ENCODE measurements at places on chromosomes 6 and 20. TPM values are rescaled to one million over a fixed set of nuclear protein-coding genes. Genes with fewer than 3 reads are reported as not detected.

The FAM209B gene
- total RNA-seq = not detected

The ARMH2 gene
- not detected for total RNA-seq

The SOX4 gene
- 18.6 TPM for total RNA-seq

The RNF182 gene
- 0.30 TPM for total RNA-seq

The SIM1 gene
- total RNA-seq = not detected

The PKIB gene
- 5.9 TPM for total RNA-seq

The KHDRBS2 gene
- total RNA-seq = not detected

The DEFB127 gene
- not detected for total RNA-seq

The SPATA2 gene
- total RNA-seq = 3.0 TPM

The LZTS3 gene
- total RNA-seq = 3.0 TPM

The STXBP5 gene
- 56.8 TPM for total RNA-seq

The MCHR2 gene
- total RNA-seq = not detected

The TRIM31 gene
- not detected for total RNA-seq

The TPBG gene
- 52.9 TPM for total RNA-seq

The PACRG gene
- total RNA-seq = not detected
